ENCODE measurements at places on chromosomes 16 and 17.

- DNase-seq: no peak
Observed at GRCh38 chr16:68310437-68310773, 341 bp downstream of the SLC7A6OS start.

- no peak for DNase-seq
Observed at GRCh38 chr16:62755938-62756337, 719.7 kb upstream of the CDH8 start.

- no peak for DNase-seq
Observed at GRCh38 chr16:49560004-49560830, 186.6 kb downstream of the C16orf78 start.

- DNase-seq: no peak
Observed at GRCh38 chr16:52465711-52466267, 81.2 kb downstream of the TOX3 start.

GRCh38 chr17:8387914-8388651 lies 5.1 kb upstream of the RPL26 start:
- DNase-seq: no peak

DNA sequence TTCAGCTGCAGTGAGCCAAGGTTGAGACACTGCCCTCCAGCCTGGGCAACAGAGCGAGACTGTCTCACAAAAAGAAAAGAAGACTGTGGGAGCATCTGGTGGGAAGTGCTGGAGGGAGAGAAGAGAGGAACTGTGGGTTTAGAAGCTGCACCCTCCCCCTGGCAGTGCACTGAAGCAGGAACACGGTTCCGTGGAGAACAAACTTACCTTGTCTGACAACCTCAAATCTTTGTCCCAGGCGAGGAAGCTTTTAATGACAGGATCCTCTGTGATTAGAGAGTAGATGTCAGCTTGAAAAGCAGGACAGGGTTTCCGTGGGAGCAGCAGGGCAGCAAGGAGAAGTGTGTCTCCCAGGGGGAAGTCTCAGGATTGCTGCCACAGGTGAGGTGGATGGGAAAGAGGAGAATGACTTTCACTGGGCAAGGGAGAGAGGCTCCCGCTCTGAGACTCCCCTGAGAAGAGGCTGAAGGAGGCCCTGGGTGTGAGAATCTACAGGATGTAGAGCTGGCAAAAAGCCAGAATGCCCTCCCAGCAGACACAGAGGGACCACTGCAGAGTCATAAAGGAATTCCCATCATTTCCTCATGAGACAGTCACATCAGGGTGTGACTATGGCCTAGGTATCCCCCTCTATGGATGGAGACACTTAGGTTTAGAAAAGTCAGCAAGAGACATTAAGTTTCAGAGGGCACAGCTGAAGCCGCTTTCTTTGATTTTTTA lies 22.9 kb downstream of the PRR11 start:
- no peak for DNase-seq

DNA sequence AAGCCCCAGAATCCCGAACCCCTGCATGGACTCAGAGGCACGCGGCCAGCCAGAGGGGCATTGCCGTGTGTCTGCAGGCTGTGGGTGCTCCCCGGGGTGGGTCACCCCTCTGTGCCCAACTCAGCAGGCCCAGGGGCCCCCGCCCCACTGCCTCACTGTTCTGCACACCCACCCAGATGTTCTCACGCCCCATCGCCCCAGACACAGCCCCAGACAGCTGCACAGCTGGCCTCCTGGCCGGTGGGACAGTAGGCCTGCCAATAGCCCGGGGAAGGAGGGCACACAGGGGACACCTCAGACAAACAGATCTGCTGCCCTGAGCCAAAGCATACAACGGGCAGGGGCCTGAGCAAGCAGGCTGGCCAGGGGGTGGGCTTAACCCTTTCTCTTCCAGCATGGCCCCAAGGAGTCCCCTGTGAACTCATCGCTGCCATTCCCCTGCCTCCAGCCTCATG lies 27.6 kb upstream of the NXPH3 start:
- no peak for DNase-seq

DNA sequence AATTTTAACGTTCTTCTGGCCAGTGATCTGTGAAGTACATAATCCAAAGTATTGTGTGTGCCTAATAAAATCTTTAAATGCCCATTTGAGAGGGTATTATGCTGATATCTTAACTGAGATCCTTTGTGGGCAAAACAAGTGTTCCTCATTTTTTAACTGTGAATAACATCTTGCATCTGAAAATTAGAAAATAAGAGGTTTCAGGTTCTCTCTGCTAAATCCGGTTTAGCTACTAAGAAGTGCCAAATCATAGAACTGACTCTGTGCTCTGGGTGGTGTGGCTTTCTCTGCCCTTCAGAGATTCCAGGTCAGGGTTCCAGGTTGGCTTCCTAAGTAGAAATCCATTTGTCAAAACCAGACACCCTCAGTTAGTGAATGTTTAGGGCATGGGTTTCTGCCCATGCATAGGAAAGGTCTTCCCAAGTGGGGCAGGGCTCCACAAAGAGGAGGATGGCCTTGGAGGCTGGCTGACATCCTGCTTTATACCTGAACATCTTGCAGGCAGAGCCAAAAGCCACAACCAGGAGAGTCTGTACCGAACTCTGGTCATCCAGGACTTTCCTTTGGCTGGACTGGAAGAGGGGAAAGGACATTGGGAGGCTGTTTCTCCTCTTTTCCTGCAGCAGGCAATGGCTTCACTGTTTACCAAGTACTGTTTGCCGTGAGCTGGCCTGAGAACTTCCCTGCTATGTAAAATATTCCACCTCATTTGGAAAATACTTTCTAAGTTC lies 8.5 kb downstream of the ALDH3A2 start:
- no peak for DNase-seq

GRCh38 chr16:55263271-55264250 lies 60.4 kb upstream of the IRX6 start:
- no peak for DNase-seq

GRCh38 chr16:67243481-67243880 lies 3.8 kb downstream of the FHOD1 start:
- DNase-seq: no peak

- no peak for DNase-seq
Observed at GRCh38 chr16:21166561-21166961, 8.1 kb downstream of the LDAF1 start.

DNA sequence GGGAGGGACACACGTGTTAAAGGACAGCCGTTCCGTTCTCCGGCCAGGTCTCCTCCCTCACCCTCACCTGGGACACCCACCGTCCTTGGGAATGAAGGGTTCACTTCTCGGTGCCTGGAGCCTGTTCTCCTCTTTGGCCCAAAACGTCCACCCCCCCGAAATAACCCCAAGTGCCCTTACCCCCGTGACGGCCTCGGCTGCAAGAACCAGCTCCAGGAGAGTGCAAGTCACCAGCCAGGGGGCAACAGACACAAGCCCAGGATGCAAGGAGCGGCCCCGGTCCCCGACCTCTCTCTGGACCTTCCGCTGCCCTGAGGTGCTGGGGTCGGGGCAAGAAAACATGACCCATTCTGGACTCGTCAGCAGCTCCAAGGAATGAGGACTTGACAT lies 20.0 kb upstream of the UBE2I start:
- no peak for DNase-seq

DNA sequence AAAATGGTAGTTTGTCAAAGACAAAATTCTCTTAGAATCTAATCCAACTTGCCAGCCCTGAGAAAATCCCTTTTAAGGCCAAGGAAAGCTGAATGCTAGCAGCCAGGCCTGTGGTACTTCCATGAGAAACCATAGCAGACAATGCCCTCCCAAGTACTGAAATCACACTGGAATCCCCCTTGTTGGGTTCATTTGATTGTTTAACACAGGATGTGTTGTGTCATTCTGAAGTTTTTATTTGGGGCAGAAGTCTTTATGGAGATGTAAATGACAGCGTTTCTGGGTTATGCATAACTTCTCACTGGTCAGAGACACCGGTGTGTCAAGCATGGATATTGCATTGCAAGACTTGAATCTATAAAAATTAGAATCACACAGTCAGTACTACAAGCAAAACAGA lies 6.0 kb upstream of the ARL2BP start:
- no peak for DNase-seq
